Stimulated activated CD8-positive, alpha-beta memory T cell treated with anti-CD3 and anti-CD28 coated beads, Interleukin-12 subunit alpha, Interleukin-12 subunit beta, amount 100 ng/mL, for 4 hours (primary cell): ENCODE measurements at places on chromosomes 6 and 20.

DNA sequence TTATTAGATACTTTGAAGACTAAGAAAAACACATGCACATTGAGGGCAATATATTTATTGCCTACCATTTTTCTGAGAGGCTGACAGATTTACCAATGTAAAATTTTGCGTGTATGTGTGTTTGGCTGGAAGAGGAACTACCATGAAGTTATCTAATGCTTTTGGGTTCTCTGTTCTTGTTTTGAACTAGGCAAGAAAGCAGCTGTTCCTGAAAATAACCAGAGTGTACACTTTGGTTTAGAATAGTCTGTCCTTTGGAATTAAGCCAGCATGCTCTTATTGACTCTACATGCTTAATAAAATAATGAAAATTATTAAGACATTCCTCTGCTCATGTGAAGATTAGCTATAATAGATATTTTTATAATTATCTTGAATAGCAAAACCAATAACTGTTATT lies 129.2 kb downstream of the MYB start:
- no peak for DNase-seq

- DNase-seq = no peak
Measured at GRCh38 chr6:69584913-69585729, 211.7 kb downstream of the LMBRD1 start.

GRCh38 chr6:20893412-20893811 lies 359.2 kb downstream of the CDKAL1 start:
- no peak for DNase-seq

GRCh38 chr20:53828088-53828681 lies 234.5 kb upstream of the ZNF217 start:
- DNase-seq = no peak

- DNase-seq = no peak
Measured at GRCh38 chr20:10671919-10672623, 1.7 kb downstream of the JAG1 start.

DNA sequence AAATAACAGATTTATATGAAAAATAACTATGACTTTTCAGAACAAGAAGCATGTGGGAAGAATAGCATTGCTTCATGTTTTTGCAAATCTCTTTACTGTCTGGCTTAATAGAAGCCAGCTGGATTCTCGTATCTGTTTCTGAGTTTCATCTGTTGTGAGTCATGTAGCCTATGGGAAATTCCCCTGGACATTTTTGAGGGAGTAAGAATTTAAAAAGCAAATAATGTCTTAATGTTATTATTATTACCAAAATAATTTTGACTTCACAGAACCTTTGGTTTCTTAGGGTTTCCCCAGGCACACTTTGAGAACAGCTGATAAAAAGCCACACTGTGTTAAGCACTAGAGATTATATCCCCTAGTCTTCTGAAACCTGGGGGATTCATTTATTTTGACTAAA lies 75.8 kb downstream of the SYCP2L start:
- DNase-seq = no peak

DNA sequence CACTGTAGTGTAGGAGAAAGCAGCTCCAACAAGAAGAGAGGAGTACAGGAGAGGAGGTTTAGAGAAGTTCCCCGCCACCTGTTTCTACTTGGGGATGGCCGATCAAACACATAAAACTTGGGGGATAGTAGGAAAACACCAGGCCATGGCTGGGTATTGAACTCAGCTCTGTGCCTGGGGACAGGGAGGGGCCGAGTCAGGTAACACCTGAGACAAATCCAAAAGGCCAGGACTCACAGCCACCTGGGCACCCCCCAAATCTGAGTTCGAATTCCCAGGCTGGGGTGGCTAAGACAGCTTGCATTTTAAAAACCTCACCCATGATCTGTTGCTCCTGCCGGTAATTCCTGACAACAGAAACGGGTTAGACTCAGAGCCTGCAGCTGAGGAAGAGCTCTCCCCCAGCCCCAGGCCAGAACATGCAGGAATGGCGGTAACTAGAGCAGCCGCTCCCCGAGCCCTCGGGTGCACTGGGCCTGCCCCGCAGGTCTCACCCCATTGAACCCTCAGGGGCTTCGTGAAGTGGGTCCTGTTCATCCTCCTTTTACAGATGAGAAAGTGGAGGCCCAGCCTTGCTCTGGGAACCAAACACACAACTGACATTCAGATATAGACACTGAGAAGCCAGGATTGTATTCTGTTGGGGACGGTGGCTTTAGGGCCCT lies 61.0 kb downstream of the TCP11 start:
- DNase-seq = no peak

- no peak for DNase-seq
Measured at GRCh38 chr6:163711615-163712565, 297.4 kb downstream of the QKI start.

GRCh38 chr6:53624502-53624901 lies 41.1 kb downstream of the KLHL31 start:
- no peak for DNase-seq

- DNase-seq = peak; percentile 49
Measured at GRCh38 chr6:118725944-118726343, 74.6 kb upstream of the CEP85L start.

GRCh38 chr6:30700340-30700739 lies 9.6 kb upstream of the NRM start:
- no peak for DNase-seq

GRCh38 chr6:2038092-2038491 lies 207.3 kb downstream of the GMDS start:
- no peak for DNase-seq

- no peak for DNase-seq
Measured at GRCh38 chr6:118536478-118536877, 11.6 kb upstream of the PLN start.
